ENCODE measurements at places on chromosomes 12 and 14.

DNA sequence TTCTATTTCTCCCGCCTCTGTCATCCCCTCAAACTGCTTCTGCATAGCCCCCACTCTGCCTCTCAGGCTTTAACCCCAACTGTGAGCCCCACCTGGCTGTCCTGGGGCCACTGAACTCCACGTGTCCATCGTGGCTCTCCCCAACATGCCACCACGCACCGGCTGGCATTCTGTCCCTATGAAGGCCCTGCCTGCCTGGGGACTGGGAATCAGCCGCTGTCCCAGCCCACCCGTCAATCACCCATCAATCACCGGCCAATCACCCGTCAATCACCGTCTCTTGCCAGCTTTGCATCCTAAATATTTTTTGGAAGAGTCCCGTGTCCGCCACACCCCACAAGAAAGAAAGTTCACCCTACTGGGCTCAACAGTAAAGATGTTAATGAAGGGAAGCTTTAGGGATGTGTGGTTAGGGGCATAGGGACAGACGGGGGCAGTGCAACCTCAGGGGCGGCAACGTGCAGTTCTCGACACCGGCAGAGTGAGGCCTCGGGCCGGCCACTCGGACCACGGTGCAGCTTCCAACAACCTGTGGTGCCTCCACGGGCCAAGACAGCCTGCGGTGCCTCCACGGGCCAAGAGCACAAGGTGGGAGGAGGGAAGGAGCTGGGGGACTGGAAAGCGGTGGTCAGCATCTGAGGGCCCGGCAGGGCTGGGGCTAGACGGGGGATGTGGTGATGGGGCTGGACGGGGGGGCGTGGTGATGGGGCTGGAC, 85.6 kb downstream of the GALNT9 start:
- DNase-seq = no peak

DNA sequence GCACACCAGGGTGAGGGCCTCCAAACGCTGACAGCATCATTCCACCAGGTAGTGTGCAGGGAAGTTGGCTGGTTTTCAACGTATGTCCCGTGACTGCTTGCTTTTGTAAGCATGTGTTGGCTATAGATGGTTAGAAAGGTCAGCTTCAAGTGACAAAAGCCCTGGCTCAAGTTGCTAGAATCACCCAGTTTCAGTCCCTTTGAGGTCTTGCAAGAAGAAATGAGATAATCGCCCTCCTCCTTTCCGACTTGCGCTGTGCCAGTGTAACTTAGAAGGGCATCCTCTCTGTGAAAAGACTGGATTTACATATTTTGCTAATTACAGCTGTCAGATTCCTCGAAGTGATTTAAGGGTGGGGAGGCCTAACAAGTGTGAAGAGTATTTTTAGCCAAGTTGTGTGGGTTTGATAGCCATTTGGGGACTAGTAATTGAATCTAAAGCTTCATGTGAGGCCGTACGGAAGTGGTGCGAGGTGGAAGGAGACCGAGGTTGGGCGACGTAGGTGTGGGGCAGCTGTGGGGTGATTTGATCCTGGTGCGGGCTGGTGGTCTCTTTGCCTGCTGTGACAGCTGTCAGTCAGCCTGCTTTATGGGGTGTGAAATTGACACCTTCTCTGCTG, 94.7 kb downstream of the CHST11 start:
- DNase-seq = no peak

GRCh38 chr14:22803687-22803974, 11.6 kb downstream of the SLC7A7 start:
- DNase-seq = no peak

- no peak for DNase-seq
Measured at GRCh38 chr12:2759733-2760132, 35.0 kb upstream of the FKBP4 start.

- DNase-seq = no peak
Measured at GRCh38 chr12:113384778-113385177, 18.9 kb downstream of the SDS start.

GRCh38 chr12:26721800-26722199, 111.2 kb downstream of the ITPR2 start:
- no peak for DNase-seq

- no peak for DNase-seq
Measured at GRCh38 chr14:88181072-88181471, 142.0 kb downstream of the KCNK10 start.

DNA sequence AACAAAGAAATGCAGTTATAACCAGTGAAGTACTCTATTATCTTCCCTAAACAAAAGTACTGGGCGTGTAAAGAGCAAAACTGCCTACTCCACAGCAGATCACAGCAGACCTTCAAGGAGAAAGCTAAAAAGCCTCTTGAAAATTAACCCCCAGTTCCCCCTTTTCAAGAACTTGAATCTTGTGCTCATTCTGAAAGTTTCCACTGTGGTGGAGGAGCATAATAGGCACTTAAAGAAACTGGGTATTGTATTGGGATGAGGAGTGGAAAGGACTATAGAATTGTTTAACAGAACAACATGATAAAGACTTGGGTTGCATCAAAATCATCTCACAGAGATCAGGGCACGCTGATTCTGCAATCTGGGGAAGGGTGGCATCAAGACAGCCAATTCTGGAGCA, 51.1 kb downstream of the SLC25A47 start:
- DNase-seq = no peak

DNA sequence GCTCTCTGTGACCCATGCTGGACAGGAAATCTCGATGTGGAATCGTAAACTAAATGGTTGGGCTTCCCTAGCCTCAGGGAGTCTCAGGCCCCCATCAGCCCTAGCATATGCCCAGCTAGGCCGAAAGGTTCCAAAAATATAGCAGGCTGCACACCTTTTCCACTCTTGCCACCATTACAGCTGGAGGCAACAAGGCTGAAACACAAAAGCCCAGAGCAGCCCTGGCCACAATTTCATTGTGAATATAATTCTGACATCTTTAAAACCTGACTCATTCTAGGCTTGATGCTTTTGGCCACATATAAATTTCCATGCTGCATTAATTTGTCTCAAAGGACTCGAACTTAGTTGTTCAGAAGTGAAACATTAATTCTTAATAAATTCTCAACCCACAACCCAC, 382.2 kb downstream of the GRIN2B start:
- DNase-seq = no peak

GRCh38 chr12:77488041-77488620, 342.6 kb upstream of the NAV3 start:
- DNase-seq = no peak

DNA sequence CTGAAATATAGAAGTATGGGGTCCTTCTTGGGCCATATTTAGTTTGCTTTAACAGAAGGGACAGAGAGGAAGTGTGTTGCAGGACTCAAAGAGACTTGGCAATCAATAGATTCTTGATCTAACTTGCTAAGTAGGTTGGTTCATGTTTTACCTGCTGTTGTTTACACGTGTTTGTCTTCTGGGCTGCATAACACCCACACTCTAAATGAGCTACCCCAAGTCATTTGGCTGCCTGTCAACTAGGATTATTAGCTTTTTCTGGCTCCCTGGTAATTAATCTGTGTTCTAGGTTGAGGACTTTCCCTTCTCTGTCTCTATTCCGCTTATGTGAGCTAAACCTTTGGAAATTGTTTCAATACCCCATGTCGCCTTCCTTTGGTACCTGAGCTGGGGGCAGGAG, 10.1 kb upstream of the TBPL2 start:
- DNase-seq = no peak

DNA sequence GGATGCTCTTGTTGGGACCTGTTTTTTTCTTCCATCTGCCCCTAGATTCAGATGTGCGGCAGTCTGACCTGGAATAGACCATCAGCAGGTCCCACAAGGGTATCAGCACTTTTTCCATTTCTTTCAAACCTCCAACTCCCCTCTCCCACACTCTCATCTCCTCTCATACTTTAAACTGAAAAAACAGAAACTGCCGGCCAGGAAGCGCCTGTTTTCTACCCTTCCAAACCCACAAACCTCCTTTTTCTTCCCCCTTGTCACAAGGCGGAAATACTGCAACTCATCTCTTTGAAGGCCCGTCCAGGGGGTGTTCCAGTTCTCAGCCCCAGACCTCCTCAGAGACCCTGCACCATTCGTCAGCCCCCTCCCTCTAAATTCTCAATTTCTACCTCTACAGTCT, 62.5 kb upstream of the FKBP4 start:
- no peak for DNase-seq

- no peak for DNase-seq
Measured at GRCh38 chr14:25007832-25008231, 42.1 kb downstream of the STXBP6 start.

DNA sequence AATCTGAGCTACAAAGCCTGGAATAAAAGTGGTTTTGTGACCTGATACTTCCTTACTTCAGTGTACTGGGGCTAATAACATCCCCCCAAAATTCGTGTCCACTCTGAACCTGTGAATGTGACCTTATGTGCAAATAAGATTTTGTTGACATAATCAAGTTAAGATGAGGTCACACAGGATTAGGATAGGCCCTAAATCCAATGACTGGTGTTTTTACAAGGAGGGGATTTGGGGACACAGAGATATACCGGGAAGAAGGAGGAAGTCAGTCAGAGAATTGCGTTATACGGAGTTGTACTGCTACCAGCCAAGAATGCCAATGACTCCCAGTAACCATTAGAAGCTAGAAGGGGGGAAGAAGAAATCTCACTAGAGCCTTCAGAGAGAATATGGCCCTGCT, 299.9 kb downstream of the ACSS3 start:
- no peak for DNase-seq

DNA sequence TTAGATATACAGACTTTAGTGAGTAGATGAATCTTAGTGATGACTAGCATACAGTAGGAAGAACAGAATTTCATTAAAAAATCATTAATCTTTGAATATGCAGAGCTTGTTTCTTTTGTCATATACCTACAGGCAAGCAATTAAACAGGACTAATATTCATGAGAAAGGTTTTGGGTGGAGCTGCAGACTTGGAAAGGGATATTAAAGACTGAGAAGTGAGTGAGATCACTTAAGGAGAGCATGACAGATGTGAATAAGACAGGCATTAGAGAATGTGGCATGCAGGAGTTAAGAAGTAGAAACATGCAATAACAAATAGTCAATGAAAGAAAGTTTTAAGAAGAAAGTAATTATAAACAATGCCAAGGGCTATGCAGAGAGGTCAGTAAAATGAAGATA, 187.7 kb downstream of the TMTC3 start:
- no peak for DNase-seq

- DNase-seq = no peak
Measured at GRCh38 chr12:90020881-90021280, 312.2 kb upstream of the ATP2B1 start.

DNA sequence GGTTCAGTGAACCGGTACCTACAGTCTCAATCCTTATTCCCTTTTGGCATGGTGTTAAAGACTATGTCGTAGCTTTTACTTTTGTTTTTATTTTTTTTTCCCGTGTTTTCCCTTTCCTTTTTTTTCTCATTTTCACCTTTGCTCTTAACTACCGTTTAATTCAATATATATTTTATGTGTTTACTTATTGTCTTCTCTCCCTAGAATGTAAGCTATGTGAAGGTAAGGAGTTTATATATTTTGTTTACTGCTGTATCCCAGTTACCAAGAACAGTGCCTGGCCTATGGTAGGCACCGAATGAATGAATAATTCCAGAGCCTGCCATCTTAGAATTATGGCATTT, 261 bp upstream of the MLH3 start:
- DNase-seq = no peak

- DNase-seq = no peak
Measured at GRCh38 chr12:108109954-108110353, 19.1 kb upstream of the WSCD2 start.

DNA sequence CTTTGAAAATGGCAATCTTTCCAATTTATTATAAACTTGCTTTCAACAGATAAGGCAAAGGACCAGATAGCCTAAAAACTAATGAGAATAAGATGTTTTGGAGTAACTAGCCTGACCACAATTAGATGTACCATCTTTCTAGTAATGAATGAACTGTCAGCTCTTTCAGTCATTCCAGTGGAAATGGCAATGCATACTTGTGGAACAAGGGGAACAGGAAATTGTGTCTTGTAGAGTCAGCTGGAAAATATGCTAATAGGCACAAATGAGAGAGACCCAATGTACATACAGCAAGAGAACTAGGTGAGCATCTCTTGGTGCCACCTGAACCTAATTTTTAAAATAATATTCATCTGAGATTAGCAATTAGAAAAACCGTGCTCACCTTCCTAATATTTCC, 76.1 kb upstream of the GPHB5 start:
- no peak for DNase-seq

DNA sequence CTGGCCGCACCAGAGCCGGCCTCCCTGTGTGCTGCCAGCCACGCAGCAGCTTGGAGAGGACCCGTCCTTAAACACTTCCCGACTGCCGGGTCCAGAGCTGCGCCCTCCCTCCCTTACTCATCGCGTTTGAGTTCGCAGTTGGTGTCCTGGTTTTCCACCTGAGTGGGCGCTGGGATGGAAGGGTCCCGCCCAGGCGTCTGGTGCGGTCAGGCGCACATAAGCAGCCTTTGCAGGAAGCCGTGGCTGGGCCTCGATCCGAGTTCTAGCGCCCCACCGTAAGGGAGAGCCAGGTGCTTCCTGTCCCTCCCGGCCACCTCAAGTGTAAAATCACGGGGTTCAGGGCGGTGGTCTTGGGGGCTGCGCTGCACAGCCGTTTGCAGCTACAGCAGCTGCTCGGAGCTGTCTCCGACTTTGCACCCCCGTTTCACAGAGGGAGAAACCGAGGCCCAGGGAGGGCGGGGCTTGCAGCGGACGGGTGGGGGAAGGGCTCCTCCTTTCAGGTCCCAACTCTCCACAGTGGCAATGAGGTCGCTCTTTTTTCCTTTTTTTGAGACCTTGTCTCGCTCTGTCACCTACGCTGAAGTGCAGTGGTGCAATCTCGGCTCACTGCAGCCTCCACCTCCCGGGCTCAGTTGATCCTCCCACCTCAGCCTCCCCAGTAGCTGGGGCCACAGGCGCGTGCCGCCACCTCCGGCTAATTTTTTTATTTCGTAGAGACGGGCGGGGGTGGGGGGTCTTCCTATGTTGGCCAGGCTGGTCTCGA, 51.3 kb downstream of the LRCOL1 start:
- peak; percentile 9 for DNase-seq

- no peak for DNase-seq
Measured at GRCh38 chr12:39872425-39872824, 233.5 kb downstream of the SLC2A13 start.

DNA sequence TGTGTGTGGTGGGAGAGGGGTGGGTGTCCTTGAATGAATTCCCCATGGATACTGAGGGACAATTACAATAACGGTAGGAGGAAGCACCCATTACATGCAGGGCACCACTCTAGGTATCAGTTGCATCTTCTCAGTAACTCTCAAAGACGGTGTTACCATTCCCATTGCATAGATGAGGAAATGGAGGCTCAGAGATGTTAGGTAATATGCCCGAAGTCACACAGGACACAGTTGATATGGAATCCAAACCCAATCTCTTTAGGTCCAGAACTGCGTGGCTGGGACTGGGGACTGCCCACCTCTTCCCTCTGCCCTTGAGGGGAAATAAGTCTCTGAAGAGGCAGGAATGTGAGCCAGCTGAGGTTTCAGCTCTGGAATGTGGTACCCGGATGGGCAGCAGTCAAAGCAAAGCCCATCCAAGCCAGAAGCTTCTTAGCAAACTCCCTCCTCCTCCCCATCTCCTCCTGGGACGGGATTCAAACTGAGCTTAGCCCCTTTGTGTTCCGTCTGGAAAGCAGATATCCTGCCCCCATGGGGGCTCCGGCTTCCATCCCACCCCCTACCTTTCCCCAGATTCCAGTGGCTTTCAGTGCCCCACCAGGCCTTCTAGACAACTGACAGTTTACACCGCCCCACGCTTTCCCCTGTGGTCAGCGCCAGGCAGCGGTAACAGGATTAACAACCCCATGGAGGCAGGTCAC, 187.5 kb downstream of the RBM19 start:
- no peak for DNase-seq

GRCh38 chr14:50531595-50532501, 521 bp downstream of the MAP4K5 start:
- peak; percentile 28 for DNase-seq
